ENCODE measurements at places on chromosomes 5 and 9. TPM values are rescaled to one million over a fixed set of nuclear protein-coding genes. Genes with fewer than 3 reads are reported as not detected.

DNA sequence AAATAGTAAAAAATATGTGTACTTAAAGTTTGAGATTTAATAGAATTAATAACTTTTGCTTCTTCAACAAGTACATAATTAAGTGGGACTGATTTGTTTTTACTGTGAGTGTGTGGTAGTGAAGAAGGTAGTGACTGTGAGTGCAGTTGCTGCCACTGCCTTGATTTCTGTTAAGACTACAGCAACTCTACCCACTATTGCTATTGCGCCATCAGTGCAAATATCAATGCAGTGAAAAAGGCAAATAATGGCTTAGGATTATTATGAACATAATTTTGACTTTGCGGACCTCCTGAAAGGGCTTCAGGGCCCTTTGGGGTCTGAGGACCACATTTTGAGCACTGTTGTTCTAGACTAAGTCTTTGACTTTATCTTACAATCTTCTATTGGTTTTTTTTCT, 112.0 kb upstream of the PITX1 start:
- no peak for DNase-seq

- no peak for DNase-seq
These were observed 28.1 kb upstream of the TCF7 start for GRCh38 chr5:134086225-134086942.

DNA sequence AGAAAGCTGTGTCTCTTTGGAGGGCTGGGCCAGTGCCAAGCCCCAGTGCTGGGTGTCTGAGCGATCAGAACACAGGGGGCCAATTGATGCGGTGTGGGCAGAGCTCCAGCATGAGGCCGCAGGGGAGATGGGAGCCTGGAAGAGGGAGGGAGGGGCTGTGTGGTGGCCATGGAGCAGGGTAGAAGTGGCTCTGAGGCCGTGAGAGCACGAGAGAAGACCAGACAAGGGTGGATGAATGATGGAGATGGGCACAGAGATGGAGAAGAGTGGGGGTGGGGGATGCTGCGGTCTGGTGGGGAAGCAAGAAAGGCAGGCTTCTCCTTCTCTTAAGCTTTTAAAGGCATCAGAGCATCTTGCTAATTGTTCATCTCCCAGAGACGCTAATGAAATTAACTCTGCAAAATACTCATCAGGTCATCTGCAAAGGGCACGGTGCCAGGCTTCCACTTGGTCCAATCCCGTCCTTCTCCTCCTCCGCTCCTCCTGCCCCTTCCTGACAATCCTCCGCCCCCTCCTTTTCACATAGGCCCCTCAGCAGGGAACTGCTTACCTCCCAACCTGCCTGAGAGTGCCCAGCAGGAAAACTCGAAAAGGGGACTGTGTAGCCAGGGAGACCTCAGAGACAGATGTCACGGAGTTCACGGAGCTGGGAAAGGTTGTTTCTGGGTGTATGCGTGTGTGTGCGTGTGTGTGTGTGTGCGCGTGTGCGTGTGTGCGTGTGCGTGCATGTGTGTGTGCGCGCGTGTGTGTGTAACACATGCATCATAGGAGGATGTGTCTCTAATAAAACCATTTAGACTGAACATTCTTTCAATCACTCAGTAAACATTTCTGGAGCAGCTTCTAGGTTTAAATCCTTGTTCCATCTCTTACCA, 7.1 kb upstream of the UNC5A start:
- no peak for DNase-seq

DNA sequence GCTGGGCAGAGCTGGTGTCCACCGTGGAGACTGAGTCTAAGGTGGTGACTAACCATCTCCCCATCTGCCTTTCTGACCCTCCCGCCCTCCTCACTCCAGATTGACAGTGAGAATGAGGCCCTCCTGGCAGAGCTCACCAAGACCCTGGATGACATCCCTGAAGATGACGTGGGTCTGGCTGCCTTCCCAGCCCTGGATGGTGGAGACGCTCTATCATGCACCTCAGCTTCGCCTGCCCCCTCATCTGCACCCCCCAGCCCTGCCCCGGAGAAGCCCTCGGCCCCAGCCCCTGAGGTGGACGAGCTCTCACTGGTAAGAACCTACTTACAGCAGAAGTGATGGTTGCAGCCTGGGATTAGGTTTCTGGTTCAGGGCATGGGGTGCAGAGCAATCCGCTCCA, 96.5 kb downstream of the PPARGC1B start:
- DNase-seq: no peak

- no peak for DNase-seq
These were observed 164.8 kb upstream of the OTULINL start for GRCh38 chr5:14416621-14417275.

- peak; percentile 56 for DNase-seq
These were observed 253 bp downstream of the SLC12A2 start for GRCh38 chr5:128083811-128084227.

GRCh38 chr5:160064995-160065614, 54.1 kb downstream of the PWWP2A start:
- no peak for DNase-seq

DNA sequence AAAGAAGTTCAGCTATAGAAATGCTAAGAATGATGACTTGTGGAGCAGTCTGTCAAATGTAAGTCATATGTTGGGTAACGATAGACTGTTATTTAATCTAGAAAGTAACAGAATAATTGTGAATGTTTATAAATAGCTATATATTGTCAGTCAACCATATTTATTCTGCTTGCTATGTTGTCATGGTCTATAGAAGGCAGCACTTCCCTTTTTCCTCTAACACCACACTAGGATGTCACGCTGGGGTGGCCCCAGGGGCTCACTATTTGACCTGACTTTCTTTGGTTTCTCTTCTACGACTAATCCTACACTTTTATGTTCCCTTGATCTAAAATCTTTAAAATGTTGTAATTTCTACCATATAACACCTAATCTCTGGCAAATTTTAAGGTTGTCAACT, 20.5 kb downstream of the ERAP2 start:
- DNase-seq: no peak

DNA sequence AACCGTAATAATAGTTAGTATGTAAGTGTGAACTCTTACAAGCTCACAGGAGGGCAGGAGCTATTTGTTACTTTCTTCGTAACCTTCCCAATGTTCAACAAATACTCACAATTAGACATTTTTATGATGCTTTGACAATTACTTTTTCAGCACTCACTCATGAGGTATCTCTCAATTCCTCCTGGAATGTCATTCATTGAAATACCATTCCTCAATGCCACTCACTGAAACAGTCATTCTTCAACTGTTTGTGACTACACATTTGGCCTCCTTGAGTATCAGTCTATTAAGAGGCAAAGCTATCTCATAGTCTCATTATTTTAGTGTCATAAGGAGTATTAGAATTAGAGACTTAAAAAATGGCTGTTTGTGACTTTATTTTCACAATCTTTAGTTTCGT, 734.1 kb upstream of the DMAC1 start:
- DNase-seq: no peak

GRCh38 chr9:38067859-38068681, 957 bp downstream of the SHB start:
- peak; percentile 38 for DNase-seq

DNA sequence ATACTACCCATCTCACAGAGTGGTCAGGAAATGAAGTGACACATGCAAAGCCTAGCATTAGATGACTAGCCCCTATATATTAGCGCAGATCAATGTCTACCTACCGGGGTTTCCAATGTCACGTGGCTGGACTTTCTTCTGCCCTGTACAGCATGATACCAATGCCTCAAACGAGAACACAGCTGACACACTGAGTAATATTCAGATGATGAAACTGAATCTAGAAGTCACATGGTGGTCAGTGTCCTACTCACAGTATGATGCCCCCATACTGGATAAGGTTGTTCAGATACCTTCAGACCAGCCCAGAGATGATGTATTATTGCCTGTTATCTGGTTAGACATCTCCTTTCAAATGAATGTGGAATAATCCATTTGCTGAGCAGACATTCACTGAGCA, 71.1 kb upstream of the FRRS1L start:
- no peak for DNase-seq

DNA sequence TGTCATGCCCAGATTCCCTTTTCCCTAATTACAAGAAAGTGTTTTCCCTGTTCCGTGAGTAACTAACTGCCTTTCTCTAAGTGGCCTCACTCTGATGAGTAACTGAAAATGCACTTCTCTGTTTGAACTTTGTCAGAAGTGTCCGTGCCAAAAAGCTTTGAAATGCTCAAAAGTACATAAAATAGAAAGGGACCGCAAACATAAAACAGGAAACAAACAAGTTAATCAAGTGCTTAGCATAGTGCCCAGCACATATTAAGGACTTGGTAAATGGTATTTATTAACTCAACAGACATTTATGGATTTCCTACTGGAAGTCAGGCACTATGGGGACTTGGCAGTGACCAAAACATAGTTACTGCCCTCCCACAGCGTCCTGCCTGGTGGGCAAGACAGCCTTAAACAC, 22.3 kb downstream of the AQP3 start:
- DNase-seq: no peak

DNA sequence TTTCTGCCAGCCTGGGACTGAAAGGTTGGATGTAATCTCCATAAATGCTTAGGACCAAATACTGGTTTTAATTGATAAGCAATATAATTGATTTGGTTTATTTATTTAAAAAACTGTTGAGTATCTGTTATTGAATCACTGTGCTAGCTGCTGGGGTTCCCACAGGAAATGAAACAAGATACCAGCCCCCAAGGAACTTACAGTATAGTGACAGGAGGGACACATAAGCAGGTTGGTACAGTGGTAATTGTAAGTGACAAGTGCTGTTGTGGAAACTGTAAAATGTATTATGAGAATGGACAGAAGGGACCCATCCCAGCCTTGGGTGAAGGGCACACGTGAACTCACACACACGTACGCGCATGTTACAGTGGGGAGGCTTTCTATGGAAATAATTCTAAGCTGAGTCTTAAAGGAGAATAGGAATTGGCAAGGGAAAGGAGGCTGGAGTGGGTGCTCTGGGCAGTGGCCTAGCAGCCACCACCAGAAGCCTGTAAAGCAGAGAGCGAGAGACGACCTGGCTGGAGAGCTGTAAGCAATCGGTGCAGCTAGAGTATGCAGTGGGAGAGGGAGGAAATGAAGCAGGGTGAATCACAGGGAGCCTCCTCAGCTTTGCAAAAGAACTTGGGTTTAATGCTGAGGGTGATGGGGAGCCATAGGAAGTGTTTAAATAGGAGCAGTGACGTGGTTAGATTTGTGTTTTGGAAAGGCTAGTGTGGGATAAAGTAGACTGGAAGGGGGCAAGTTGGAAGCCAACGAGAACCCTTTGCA, 39.3 kb downstream of the GLRA1 start:
- no peak for DNase-seq

DNA sequence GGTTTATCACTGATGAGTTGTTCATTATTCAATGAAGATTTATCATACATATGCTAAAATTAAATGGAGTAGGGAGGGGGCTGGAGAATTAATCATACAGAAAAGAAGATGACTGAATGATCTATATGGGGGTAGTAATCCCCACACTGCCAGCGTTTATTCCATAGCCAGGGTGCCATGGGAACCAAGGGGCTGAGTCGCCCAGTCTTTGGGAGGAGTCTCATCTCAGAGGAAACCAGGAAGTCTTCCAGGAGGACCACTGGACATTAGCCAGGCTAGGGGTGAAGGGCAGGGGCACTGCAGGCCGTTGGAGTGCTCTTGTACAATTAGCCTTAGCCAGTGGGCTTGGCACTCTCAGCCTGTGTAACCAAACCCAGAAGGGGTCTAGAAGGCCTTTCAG, 226.5 kb downstream of the ARL15 start:
- no peak for DNase-seq

DNA sequence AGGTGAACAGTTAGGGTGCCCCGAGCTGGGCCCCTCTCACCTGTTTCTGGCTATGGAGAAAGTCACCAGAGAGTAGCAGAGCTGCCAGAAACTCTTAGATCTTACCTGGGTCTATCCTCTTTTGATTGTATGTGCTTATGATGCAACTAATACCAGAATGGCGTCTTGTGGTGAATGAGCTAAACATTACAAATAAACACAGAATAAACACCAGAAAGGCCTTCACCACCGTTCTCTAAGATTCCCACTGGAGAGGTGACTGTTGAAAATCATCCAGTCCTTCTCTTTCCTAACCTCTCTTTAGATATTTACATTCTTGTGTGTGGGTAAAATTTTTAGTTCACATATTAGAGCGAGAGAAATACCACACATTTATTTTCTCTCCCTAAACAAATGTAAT, 241.7 kb upstream of the GAS1 start:
- DNase-seq: no peak

DNA sequence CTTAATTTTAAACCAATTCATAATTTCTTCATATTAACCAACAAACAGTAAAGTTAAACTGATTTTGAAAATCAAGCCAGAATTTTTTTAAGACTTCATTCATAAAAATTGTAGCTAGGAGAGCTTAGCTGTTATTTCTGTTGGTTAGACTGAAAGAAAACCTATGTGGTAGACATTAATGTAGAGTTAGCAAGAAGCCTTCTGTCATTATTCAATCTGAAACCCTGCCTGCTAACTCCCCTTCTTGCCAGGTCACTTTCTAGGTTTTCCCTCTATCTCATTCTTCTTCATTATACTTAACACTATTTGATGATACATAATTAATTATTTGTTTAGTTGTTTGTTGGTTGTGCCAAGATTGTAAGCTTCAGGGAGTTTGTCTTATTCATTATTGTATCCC, 304.3 kb upstream of the MEF2C start:
- no peak for DNase-seq

- peak; percentile 83 for DNase-seq
These were observed at the start of gene RABL6 for GRCh38 chr9:136807281-136808074. Gene RABL6 (plus strand): TSS chr9:136807948. CDS start chr9:136808197, 249 bp downstream.

The SLC25A2 gene
- not detected for total RNA-seq

The FST gene
- 8.0 TPM for total RNA-seq

The C5orf52 gene
- not detected for total RNA-seq

The LECT2 gene
- not detected for total RNA-seq

The SHOC1 gene
- total RNA-seq: not detected

The ADAMTSL1 gene
- total RNA-seq: 5.0 TPM

The GALNT10 gene
- total RNA-seq: 12.9 TPM

The RXRA gene
- 17.9 TPM for total RNA-seq

The CSF1R gene
- total RNA-seq: not detected

The SPATA31D4 gene
- total RNA-seq: not detected

The BTNL3 gene
- not detected for total RNA-seq
